ENCODE measurements at places on chromosomes 16 and 17. TPM values are rescaled to one million over a fixed set of nuclear protein-coding genes. Genes with fewer than 3 reads are reported as not detected.

TMEM114 gene
- total RNA-seq = not detected

- H3K27ac ChIP-seq = no peak overlapping the region
- H3K36me3 ChIP-seq = no peaks in the 10 kb centered on the region
- H3K4me3 ChIP-seq = no peak overlapping the region
- no peak for DNase-seq
- peaks cover 17% of the 10 kb centered on the region for H3K4me1 ChIP-seq
Measured at GRCh38 chr17:57869617-57870282, 19.9 kb upstream of the MRPS23 start.

- H3K4me1 ChIP-seq = peaks cover 5% of the 10 kb centered on the region
- H3K27me3 ChIP-seq = peaks cover 4% of the 10 kb centered on the region
- H3K4me3 ChIP-seq = no peak overlapping the region
- H3K36me3 ChIP-seq = no peaks in the 10 kb centered on the region
- no peak overlapping the region for H3K27ac ChIP-seq
- no peak for DNase-seq
Measured at GRCh38 chr17:17467720-17468119, 9.1 kb upstream of the MED9 start.

DNA sequence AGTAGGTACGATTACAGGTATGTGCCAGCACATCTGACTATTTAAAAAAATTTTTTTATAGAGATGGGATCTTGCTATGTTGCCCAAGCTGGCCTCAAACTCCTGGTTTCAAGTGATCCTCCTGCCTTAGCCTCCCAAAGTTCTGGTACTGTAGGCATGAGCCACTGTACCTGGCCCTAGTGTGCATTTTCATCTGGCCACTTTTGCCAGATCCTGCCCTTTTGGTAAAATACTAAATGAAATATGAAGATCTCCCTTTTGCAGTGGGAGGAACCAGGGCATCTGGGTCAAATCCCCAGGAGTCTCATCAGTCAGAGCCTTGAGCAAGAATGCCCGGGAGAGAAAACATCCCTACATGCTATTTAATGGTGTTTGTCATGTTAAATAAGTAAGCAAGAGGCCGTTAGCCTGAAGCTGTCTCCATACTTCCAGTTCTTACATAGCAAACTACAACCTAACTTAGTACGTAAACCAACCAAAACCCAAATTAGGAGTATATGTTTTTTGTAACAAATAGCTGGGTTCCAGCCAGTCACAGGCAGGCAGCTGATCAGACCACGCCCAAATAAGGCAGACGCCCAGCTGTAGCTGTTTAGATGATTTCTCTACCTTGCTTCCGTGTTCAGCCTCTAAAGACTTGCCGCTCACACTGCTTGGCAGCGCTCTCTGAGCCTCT lies 46.5 kb upstream of the CLEC18A start:
- H3K4me3 ChIP-seq = no peak overlapping the region
- peaks cover 13% of the 10 kb centered on the region for H3K36me3 ChIP-seq
- H3K27me3 ChIP-seq = no peaks in the 10 kb centered on the region
- H3K27ac ChIP-seq = no peak overlapping the region

- DNase-seq = no peak
- H3K4me1 ChIP-seq = peaks cover 3% of the 10 kb centered on the region
- H3K4me3 ChIP-seq = no peak overlapping the region
- no peaks in the 10 kb centered on the region for H3K27me3 ChIP-seq
- no peak overlapping the region for H3K27ac ChIP-seq
Measured at GRCh38 chr17:34847938-34848337, 113.3 kb downstream of the CCT6B start.

DNA sequence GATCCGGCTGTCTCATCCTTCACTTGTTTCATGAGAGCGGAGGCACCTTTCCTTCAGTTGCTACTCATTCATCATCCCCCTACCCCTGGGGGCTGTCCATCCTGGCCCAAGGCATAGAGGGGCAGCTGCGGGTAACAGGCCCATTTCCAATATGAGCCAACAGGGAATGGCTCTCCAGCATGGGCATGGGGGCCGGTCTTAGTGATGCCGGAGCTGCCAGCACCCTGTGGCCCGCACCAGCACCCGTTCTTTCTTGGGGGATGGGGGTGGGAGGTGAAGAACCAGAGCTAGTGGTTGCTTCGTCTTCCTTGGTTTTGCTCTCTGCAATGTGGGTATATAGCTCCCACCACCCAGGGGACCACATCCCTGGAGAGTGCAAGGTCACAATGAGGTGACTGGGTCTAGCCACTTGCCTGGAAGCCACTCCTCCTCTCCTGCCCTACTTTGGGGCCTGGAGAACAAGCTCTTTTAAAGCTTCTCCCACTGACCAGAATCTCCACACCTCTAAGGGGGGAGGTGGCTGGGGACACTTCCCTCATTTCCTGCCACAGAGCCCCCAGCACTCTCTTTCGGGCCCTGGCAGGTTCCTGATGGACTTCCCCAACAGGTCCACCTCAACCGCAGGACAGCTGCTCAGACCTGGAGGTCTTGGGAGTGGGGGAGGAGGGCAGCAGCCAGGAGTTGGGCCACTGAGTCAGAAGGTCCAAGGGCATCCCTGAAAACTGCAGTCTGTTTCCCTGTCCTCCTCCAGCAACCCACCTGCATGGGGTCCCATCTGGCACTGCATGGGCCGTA lies 11.9 kb upstream of the TBX2 start:
- H3K27me3 ChIP-seq = peaks cover 4% of the 10 kb centered on the region
- no peaks in the 10 kb centered on the region for H3K36me3 ChIP-seq
- no peak for DNase-seq
- H3K4me3 ChIP-seq = no peak overlapping the region

All from activated CD4-positive, alpha-beta T cell treated with anti-CD3 and anti-CD28 coated beads for 36 hours (primary cell).